ENCODE measurements at places on chromosomes 3 and 15. TPM values are rescaled to one million over a fixed set of nuclear protein-coding genes. Genes with fewer than 3 reads are reported as not detected.

The HDAC11 gene
- polyA plus RNA-seq = 8.5 TPM

The ARPP21 gene
- not detected for polyA plus RNA-seq

The NMNAT3 gene
- polyA plus RNA-seq = 0.19 TPM

The GXYLT2 gene
- polyA plus RNA-seq = 5.8 TPM

The NRROS gene
- 0.24 TPM for polyA plus RNA-seq

The SLC12A8 gene
- 7.5 TPM for polyA plus RNA-seq

The C3orf85 gene
- not detected for polyA plus RNA-seq

The SPESP1 gene
- 12.8 TPM for polyA plus RNA-seq

The ADAMTS7 gene
- 5.6 TPM for polyA plus RNA-seq

The TM6SF1 gene
- polyA plus RNA-seq = not detected

The SLC2A2 gene
- not detected for polyA plus RNA-seq

The LRRFIP2 gene
- 45.8 TPM for polyA plus RNA-seq

The C3orf20 gene
- polyA plus RNA-seq = not detected

The ACTC1 gene
- polyA plus RNA-seq = 0.16 TPM

The CCR4 gene
- polyA plus RNA-seq = not detected

The PIGX gene
- polyA plus RNA-seq = 11.8 TPM

The SHF gene
- polyA plus RNA-seq = 1.0 TPM

The HPS3 gene
- 11.0 TPM for polyA plus RNA-seq

The HIGD2B gene
- polyA plus RNA-seq = not detected

The NEK11 gene
- 2.7 TPM for polyA plus RNA-seq

The GOLGA8M gene
- 0.18 TPM for polyA plus RNA-seq

The CADPS gene
- polyA plus RNA-seq = not detected

The TRAIP gene
- polyA plus RNA-seq = 12.9 TPM
